ENCODE measurements at places on chromosomes 16 and 17. TPM values are rescaled to one million over a fixed set of nuclear protein-coding genes. Genes with fewer than 3 reads are reported as not detected.

RAPGEFL1 gene
- total RNA-seq = 23.8 TPM

MYOCD gene
- 0.46 TPM for total RNA-seq

NTN3 gene
- total RNA-seq = 5.1 TPM

GPR179 gene
- 4.6 TPM for total RNA-seq

SKA2 gene
- total RNA-seq = 139 TPM

KRTAP17-1 gene
- not detected for total RNA-seq

HOXB9 gene
- not detected for total RNA-seq

GLYR1 gene
- 72.2 TPM for total RNA-seq

MFAP4 gene
- total RNA-seq = 0.92 TPM

TNFRSF17 gene
- 3.9 TPM for total RNA-seq

SEPTIN1 gene
- 1.2 TPM for total RNA-seq

TEKT1 gene
- total RNA-seq = 9.5 TPM

GLG1 gene
- 118 TPM for total RNA-seq

RAMP2 gene
- total RNA-seq = 16.6 TPM

CFAP119 gene
- 8.8 TPM for total RNA-seq

MRM3 gene
- 18.9 TPM for total RNA-seq

CYBA gene
- total RNA-seq = 28.8 TPM

PDP2 gene
- total RNA-seq = 12.2 TPM

SNX20 gene
- total RNA-seq = 0.46 TPM

KRT33B gene
- total RNA-seq = not detected

HS3ST6 gene
- not detected for total RNA-seq
